Inflammatory macrophage treated with lipopolysaccharide for 4 hours (primary cell): ENCODE measurements at places on chromosomes 1 and 21.

- DNase-seq = peak; percentile 3
These were observed 55.5 kb upstream of the TRIM67 start for GRCh38 chr1:231106347-231106746.

- no peak for DNase-seq
These were observed 65.7 kb downstream of the TMCO4 start for GRCh38 chr1:19734056-19734455.

DNA sequence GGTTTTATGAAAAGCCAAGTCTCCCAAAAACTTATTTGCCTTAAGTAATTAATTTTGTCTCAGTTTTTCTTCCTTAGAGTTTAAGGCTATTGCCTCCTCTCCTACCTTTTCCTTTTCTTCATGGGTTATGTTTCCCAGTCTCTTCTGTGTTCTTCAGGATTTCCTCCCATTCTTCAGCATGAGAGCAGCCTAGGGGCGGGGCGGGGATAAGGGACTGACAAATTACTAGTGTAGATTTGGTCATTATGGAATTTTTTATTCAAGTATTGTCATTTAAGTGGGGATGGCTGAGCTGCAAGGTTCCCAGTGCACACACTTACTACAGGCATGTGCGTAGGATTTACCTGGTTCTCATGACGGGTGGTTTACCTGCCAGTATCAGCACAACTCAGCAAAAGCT is 35.2 kb upstream of the PIGV start:
- no peak for DNase-seq

- DNase-seq = no peak
These were observed 5.3 kb downstream of the GALNT2 start for GRCh38 chr1:230072296-230072695.

GRCh38 chr1:51600965-51601364 is 15.9 kb upstream of the OSBPL9 start:
- DNase-seq = no peak

DNA sequence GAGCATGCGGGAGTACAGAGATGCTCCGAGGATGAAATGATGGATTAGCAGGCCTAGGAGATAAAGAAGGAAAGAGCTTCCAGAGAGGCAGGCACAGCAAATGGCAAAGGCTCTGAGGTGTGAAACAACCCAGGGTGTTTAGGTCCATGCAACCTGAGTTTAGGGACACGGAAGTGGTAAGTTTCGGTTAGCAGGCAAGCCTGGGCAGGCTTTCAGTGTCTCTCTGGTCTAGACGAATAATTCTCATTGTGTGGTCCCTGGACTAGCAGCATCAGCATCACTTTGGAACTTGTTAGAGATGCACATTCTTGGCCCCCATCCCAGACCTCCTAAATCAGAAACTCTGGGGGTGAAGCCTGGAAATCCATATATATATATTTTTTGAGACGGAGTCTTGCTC is 18.6 kb downstream of the NKAIN1 start:
- DNase-seq = no peak
